ENCODE measurements at places on chromosomes 12 and 14. TPM values are rescaled to one million over a fixed set of nuclear protein-coding genes. Genes with fewer than 3 reads are reported as not detected.

DNA sequence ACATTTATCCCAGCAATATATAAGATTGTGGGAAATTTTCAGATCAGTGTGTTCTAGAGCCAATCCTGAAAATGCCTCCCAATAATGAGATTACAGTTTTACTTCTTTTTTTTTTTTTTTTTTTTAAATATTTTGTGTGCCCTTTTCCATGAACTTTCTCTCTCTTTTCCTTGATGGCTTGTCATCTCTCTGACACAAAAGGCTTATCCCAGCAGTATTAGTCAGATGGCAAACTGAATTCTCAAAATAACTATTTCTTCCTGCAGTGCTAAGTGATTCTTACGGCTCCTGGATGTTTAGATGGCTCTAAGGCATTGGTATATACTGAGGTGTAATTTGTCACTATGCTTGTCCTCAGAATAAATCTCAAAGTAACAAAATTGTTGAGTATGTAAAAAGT, 86.7 kb downstream of the LRP6 start:
- no peak for DNase-seq

- DNase-seq: no peak
Measured at GRCh38 chr12:88505696-88506095, 74.6 kb downstream of the KITLG start.

- DNase-seq: no peak
Measured at GRCh38 chr14:28652782-28653181, 113.8 kb upstream of the FOXG1 start.

PPM1H gene
- total RNA-seq: 7.2 TPM

KCNK10 gene
- not detected for total RNA-seq

ACOT6 gene
- total RNA-seq: not detected

- no peak for DNase-seq
Measured at GRCh38 chr12:4119157-4119761, 154.3 kb upstream of the CCND2 start.

GRCh38 chr12:34257093-34257492, 234.8 kb downstream of the ALG10 start:
- no peak for DNase-seq

- no peak for DNase-seq
Measured at GRCh38 chr12:57219205-57219992, 2.8 kb downstream of the NXPH4 start.

DNA sequence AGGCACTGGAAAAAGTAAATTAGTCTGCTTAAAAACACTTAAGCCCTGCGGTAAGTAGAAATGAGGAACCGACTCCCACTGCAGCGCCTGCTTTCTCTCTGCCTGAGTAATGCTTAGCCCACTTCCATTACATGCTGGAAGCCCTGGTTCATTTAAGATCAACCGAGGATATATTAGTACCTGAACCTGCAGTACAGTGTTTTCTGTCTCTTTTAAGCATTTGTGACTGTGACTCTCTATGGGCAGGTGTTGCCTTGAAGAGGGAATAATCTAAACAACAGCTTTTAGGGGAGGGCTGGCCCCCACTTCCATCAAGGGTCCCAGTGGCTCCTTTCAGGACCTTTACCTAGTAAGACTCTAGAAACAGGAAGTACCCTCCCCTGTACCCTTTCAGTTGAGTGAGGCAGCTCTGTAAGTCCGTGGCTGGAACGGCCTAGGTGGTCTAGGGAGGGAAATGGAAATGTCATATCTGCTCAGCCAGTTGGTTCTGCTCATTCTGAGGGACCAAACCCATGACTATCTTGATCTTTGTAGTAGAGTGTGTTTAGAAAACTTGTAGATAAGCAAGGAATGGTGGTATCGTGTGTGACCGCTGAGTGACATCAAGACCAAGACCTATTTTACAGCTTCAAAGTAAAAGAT, 56.2 kb downstream of the FNTB start:
- DNase-seq: no peak

- DNase-seq: no peak
Measured at GRCh38 chr12:48954841-48955501, 2.3 kb downstream of the ARF3 start.
